NCI-H2029 (cell line): ENCODE measurements at places on chromosomes 6 and 20.

DNA sequence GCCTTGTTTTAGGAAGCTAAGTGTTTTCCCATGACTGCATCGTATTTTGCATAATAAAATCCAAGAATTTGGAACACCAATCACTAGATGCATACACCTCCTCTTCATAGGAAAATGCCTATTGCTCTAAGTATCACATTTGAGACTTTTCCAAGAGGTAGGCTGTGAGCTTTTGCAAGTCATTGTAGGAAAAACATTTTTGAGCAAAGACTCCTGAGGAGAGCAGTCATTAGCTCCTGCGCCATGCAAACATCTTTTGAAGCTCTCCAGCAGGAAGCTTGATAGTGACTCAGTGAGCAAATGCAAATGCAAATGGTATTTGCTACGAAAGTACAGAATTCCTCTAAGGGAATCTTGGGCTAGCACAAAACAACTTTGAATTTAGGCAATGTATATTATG lies 750.4 kb downstream of the QKI start:
- DNase-seq = no peak

GRCh38 chr6:117505311-117505710 lies 22.8 kb downstream of the DCBLD1 start:
- DNase-seq = no peak

- DNase-seq = no peak
Observed at GRCh38 chr6:149834513-149835481, 29.4 kb downstream of the LRP11 start.

DNA sequence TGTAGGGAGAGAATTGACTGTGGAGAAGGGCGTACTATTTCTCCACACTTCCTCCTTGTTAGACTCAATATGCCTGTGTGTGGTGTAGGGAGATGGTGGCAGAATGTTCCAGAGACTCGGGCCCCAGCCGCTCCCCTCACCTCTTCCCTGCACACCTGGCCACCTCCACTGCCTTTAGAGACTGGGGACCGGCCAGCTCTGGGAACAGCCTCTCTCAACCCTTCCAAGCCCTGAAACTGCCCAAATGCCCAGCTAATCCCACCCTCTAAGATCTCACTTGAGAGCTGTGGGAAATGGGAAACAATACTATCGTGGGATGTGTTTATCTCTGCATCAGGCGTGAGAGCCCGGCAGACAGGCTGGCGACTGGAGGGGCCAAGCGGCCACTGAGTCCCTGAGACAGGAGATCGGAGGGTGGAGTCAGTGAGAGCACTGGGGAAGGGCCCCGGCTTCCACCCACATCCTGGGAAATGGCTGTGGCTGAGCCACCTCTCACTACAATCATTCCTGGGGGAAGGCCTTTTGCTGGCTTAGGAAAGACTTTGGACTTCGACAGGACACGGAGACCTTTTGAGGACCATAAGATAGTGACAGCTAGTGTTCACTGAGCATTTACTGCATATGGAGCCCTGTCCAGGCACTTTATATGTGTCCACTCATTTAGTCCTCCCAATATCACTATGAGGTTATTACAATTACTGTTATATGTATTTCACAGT lies 31.0 kb upstream of the MRPS18A start:
- no peak for DNase-seq
